ENCODE measurements at places on chromosomes 4 and X.

GRCh38 chr4:119873794-119874325, 192.8 kb downstream of the MAD2L1 start:
- no peak for DNase-seq

GRCh38 chrX:17769701-17770269, 32.5 kb downstream of the SCML1 start:
- no peak for DNase-seq

- DNase-seq = no peak
Observed at GRCh38 chrX:130184857-130185256, 13.1 kb downstream of the RAB33A start.

- DNase-seq = no peak
Observed at GRCh38 chr4:24700118-24700517, 95.3 kb upstream of the SOD3 start.

DNA sequence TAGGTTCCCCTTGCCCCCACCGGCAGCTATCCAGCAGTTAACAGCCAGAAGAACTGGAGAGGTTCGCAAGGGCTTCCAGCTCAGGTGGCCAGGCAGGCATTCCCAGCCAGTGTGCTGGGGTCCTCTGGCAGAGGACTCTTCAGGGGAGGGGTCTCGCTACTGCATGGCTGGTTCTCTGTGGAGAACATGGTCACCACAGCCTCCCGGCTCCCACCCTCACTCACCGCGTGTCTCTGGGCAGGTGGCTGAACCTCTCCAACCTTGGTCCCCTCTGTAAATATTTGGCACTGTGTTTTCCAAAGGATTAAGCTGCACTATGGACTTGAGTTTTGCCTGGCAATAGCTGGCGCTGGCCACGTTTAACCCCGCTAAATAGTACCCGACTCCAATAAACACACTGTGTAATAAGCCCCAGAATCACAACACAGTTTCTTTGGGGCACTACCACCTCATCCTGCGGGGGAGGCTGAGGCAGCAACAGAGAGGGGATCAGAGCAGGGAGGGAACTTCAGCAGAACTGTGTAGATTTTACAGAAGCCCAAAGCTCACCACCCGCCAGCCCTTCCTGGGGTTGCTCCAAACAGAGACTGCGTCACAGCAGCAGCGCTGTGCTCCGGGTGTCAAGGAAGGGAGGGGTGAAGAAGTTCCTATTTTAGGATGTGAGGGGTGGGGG, 15.2 kb downstream of the BCOR start:
- no peak for DNase-seq

DNA sequence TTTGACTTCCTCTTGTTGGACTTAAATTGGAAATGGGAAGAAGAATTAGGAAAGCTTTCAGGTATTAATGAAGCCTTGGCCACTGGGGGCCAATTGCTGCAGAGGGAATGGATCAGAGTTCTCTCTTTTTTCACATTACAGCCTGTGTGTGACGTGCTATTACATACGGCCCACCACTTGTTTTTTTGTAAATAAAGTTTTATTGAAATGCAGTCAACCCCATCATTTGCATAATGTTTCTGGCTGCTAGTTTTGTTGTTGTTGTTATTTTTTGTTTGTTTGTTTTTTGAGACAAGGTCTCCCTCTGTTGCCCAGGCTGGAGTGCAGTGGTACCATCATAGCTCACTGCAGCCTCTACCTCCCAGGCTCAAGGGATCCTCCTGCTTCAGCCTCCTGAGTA, 98.4 kb downstream of the ASMT start:
- no peak for DNase-seq
